ENCODE measurements at places on chromosomes 16 and 17.

GRCh38 chr16:77211880-77212740 lies 12.9 kb downstream of the SYCE1L start:
- peak; percentile 69 for DNase-seq

DNA sequence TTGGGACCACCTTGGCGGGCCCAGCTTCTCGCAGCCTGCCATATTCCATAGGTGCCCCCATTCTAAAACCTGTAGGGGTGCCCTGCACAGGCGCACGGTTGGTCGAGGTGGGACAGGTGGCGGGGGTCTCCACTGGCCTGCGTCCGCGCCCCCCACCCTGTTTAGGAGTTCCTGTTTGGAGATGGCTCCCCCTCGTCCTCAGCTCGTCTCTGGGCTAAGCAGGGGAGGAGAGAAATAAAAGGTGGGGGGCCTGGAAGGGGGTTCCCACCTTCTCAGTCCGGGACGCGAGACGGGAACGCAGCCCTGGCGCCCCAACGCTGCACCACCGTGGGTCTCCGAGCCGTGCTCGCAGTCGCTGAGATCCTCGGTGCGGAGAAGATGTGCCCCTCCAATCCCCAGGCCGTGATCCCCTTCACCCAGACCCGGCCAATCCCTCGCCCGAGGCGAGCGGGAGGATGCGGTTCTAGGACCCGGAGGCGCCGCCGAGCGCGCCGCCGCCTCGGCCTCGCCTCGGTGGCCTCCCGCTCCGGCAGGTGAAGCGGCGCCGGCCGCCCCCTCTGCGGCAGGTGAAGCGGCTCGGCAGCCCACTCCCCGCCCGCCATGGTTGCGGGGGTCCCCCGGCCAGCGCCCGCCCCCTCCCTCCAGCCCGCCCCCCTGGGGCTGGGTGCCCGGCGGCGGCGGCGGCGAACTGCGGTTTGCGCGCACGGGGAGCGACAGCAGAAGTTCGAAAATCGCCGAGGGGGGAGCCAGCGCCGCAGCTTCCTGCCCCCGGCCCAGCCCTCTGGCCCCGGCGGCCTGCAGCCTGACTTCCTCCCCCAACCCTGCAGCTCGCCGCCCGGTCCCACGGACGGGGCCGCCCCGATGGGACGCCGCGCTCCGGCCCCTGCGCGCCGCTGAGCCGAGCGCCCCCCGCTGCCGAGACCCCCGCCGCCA lies at the start of gene FMNL1:
FMNL1 (plus strand) TSS at position 805 of the 933 bp plus-strand sequence. CDS start 240 bp downstream, outside the sequence.
- DNase-seq = peak; percentile 79

DNA sequence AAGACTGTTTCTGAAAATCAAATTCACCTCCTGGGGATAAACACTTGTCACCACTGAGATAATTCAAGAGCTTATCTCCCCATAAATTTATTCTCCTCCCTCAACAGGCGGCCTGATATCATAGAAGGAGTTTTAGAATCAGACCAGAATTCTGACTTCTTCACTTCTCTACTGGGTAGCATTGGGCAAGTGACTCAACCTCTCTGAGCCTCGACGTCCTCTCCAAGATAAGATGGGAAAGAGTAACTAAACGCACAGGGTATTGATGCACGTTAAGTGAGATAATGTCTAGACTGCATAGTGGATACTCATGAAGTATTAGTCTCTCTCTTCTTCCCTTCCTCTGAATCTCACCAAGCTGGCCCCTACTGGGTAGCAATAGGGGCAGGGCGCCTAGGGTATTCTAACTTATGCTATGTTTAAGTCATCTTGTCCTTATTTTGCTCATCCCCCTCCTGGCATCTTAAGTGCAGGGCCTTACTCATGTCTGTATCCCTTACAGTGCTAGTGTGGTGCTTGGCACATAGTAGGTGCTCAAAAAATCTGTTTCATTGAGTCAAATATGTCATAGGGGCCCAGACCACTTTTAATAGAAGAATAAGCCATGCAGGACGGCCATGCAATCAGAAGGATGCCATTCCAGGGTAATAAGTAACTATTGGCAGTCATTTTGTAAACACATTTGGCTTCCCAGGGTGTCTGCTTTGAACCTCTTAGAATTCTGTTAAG lies 476.4 kb upstream of the CCL2 start:
- no peak for DNase-seq

DNA sequence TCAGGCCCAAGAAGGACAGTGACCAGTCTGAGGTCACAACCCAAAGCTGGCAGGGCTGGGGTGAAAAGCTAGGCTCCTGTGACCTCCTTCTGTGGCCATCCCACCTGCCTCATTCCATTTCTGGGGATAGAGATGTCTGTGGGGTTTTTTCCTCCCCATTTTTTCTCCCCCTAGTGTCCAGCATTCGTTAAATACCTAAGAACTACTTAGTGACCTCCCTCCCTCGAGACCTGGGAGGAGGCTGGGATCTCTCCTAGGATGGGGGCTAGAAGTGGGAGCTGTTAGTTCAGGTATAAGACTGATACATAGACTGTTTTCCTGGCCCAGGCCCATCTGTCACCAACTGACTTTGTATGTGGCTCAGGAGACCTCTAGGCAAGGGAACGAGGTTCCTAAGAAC lies 20.5 kb upstream of the STAC2 start:
- DNase-seq = no peak

GRCh38 chr17:3968886-3969524 lies 4.8 kb upstream of the ATP2A3 start:
- no peak for DNase-seq

DNA sequence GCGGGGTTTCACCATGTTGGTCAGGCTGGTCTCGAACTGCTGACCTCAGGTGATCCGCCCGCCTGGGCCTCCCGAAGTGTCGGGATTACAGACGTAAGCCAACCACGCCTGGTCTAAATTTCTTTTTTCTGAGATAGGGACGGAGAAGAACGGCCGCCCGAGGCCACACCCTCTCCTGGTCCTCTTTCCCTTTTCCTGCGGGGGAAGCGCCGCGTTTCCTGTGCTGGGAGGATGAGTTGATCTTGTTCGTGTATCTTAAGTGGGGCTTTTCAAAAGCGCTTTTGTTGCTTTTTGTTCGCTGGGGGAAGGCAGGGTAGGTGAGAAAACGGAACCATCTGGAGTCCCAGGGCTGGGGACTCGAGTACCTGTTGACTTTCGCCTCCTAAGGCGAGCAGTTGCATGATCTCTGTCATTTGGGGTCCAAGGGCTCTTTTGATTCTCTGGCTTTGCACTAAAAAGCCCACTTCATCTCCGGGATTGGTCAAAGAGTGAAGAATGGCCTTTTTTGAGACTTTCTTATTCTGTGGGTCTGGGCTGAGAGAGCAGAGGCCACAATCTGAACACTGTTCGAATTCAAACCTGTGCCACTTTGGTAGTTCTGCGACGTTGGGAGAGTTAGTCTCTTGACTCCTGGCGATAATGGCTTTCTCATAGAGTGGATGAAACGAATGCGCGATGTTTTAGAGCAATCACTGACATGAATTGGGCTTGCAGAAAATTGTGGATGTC lies 1.3 kb downstream of the FUS start:
- DNase-seq = peak; percentile 39
